NCI-H524 (cell line): ENCODE measurements at places on chromosomes 5 and 9.
A peak's percentile ranks its signal among the peaks of the same experiment; 100 is the strongest.

GRCh38 chr5:81286059-81286617, 15.2 kb upstream of the ZCCHC9 start:
- DNase-seq = no peak

DNA sequence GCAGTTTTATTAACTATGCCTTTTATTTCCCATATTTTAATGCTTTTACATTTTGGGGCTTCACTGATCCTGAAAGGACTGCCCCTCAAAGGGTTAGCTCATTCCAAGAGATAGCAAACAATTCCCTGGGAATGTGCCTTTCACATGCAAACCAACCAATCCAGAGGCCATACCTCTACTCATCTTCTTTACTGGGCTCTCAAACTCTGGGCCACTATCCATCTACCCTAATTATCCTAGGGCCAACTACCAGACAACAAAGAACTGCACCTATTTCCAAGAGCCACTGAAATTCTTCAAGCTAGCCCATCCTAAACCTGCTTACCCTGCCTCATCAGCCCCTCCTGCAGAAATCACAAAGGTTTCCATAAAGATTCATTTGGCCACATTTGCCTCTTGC, 364.7 kb downstream of the CDH12 start:
- no peak for DNase-seq

DNA sequence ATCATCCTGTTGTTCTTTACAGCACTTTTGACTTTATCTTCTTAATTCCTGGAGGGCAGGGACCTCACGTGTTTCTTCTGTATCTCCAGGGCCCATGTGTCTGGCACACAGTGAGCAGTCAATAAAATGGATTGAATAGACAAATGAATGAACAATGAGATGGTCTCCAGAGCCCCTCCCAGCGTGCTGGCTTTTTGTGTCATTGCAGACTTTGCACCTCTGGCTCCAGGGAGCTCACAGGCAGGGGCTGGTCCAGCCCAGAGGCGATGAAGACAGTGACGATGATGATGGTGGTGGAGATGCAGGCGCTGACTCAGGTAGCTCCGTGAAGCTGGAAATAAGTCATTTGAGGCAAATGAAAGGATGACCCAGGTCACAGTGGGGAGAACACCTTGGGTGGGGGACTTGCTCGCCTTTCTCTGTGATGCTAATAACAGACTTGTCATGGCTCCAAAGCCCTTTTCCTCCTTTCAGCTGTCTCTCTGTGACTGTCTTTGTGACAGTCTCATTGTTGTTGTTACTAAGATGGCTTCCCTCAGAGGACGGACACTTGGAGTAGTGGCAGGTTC, 30.4 kb upstream of the FABP6 start:
- no peak for DNase-seq

- no peak for DNase-seq
Measured at GRCh38 chr9:36835271-36835996, 198.6 kb downstream of the PAX5 start.

DNA sequence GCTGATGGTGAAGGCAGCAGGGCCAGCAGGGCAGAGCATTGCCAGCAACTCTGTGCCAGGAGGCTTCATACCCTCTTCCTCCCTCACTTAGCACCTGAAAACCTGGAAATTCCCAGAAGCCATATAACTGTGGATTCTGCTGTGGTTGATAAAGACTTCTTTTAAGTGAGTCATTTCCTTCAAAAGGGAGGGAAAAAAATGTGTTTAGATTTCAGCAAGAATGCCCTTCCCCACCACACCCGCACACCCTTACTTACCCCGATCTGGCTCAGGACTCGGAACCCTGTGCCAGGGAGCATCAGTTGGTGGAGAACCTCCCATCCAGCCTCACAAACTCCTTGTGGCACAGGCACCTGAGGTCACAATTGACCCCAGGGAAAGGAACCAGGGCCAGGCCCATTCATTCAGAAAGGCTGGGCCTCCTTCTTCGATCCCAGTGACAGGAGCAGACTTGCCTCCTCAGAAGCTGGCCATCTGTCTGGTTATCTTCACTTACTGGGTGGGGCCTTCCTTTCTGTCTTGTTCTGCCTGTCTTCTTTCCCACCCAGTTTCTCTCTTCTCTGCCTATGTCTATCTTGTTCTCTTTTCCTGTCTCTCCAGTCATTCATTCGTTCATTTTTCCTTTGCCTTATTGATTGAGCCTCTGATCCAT, 62.6 kb downstream of the PLAC8L1 start:
- peak; percentile 23 for DNase-seq

GRCh38 chr5:166602271-166602670, 1689.2 kb upstream of the WWC1 start:
- no peak for DNase-seq

- DNase-seq = no peak
Measured at GRCh38 chr9:113184539-113184938, 33.7 kb downstream of the SLC31A2 start.

GRCh38 chr5:135024956-135025729, 8.9 kb downstream of the PITX1 start:
- no peak for DNase-seq

GRCh38 chr9:72327631-72328030, 37.4 kb downstream of the ZFAND5 start:
- no peak for DNase-seq
